Substantia nigra (tissue), 51 donors: ENCODE measurements at places on chromosomes 13 and 19.

GRCh38 chr13:38103851-38104250 lies 234.3 kb upstream of the TRPC4 start:
- DNase-seq: no peak

- DNase-seq: no peak
These were observed 144.7 kb downstream of the MTUS2 start for GRCh38 chr13:28964803-28965202.

DNA sequence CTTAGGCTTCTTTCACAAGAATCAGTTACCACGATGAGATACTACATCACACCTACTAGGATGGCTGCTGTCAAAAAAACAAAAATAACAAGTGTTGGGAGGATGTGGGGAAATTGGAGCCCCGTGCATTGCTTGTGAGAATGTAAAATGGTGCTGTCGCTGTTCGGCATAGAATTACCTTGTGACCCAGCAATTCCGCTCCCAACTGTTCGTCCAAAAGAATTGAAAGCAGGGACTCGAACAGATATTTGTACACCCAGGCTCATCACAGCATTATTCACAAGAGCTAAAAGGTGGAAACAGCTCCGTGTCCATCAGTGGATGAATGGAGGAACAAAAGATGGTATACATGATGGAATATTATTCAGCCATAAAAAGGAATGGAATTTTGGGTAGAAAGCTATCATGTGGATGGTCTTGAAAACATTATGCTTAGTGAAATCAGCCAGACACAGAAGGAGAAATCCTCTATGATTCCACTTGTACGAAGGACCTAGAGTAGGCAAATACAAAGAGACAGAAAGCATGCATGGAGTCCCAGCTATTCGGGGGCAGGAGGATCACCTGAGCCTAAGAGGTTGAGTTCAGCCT lies 23.4 kb downstream of the PAK4 start:
- no peak for DNase-seq

DNA sequence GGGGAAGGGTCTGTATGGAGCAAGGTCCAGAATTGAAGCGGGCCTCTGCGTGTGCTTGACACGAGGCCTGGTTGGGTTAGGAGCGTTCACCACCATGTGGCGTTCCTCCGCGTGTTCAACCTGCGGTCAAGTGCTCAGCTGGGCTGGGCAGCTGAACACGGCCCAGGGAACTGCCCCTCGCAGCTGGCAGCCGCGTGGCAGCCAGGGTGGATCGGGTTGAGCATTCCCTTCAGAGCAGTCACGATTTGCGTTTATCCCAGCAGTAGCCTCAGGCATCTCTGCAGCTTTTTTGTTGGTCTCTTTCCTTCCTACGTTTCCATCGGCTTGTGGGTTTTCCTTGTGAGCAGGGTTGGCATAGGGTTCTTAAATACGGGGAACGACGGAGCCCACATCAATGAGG lies 28.7 kb upstream of the F2RL3 start:
- no peak for DNase-seq

- no peak for DNase-seq
These were observed 30.0 kb upstream of the KCTD15 start for GRCh38 chr19:33766623-33767022.

DNA sequence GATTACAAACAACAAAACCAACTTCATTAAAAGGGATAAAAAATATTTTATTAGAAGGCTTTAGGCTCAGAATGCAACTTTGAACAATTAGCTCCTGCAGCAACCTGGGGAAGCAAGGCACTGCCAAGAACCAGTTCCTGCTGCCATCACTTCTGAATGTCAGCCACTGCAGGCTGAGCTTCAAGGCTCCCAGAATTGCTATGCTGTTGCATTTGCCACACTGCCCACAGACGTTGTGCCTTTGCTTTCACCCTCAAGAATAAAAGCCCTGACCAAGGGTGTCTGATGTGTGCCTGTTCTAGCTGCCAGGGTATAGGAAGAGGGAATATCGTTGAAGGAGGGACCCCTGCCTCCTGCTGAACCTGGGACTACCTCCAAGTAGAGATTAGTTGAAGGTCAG lies 238.4 kb downstream of the ITGBL1 start:
- no peak for DNase-seq

DNA sequence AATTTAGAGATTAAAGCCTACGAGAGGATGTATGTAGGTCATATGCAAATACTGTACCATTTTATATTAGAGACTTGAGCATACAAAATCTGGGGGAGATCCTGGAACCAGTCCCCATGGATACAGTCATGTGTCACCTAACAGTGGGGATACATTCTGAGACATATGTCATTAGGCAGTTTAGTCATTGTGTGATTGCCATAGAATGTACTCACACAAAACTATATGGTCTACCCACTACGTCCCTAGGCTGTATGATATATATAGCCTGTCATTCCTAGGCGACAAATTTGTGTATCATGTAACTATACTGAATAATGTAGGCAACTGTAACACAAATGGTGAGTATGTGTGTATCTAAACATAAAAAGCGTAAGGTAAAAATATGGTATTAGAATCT lies 62.8 kb downstream of the WDFY2 start:
- DNase-seq: no peak

DNA sequence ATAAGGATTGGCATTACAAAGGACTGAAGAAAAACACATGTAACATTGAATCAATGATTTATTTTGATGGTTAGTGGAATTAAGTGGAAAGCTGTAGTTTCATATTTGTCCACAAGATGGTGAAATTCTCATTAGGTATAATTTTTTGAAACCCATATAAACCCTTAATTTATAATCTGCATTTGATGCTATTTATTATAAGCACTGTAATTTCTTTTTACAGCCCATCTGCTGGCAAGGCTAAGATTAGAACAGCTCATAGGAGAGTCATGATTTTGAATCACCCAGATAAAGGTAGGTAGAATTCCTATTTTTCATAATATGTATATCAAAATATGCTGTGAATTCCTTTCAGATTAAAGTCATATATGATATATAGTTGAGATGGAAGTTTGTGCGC lies 62.2 kb downstream of the DNAJC15 start:
- no peak for DNase-seq

- DNase-seq: no peak
These were observed 112.4 kb upstream of the WASF3 start for GRCh38 chr13:26445092-26445491.
